Activated CD4-positive, alpha-beta T cell treated with anti-CD3 and anti-CD28 coated beads, Interleukin-2, amount 10 ng/mL, durations not matched to agents 7 days and 5 days (primary cell): ENCODE measurements at places on chromosomes 11 and 22. TPM values are rescaled to one million over a fixed set of nuclear protein-coding genes. Genes with fewer than 3 reads are reported as not detected.

OR6A2 gene
- total RNA-seq = not detected

CNTF gene
- total RNA-seq = 2.9 TPM

GRCh38 chr22:38491707-38492348 is 14.3 kb downstream of the DDX17 start:
- no peak for DNase-seq
- H3K27ac ChIP-seq = no peak overlapping the region
- H3K4me3 ChIP-seq = no peak overlapping the region
- H3K36me3 ChIP-seq = peaks cover 79% of the 10 kb centered on the region
- no peaks in the 10 kb centered on the region for H3K27me3 ChIP-seq

C1QTNF4 gene
- total RNA-seq = not detected

GRCh38 chr22:32082331-32082730 is 39.3 kb downstream of the SLC5A1 start:
- no peak for DNase-seq
- H3K27me3 ChIP-seq = peaks cover 14% of the 10 kb centered on the region
- H3K4me1 ChIP-seq = no peaks in the 10 kb centered on the region
- no peak overlapping the region for H3K4me3 ChIP-seq
- H3K36me3 ChIP-seq = no peaks in the 10 kb centered on the region

GRCh38 chr11:19929655-19930054 is 217.0 kb downstream of the NAV2 start:
- H3K27me3 ChIP-seq = peaks cover 2% of the 10 kb centered on the region
- no peaks in the 10 kb centered on the region for H3K36me3 ChIP-seq
- no peak for DNase-seq
- H3K4me3 ChIP-seq = no peak overlapping the region
- no peaks in the 10 kb centered on the region for H3K4me1 ChIP-seq

- peaks cover 3% of the 10 kb centered on the region for H3K27me3 ChIP-seq
- H3K27ac ChIP-seq = no peak overlapping the region
- no peak overlapping the region for H3K4me3 ChIP-seq
- DNase-seq = no peak
- no peaks in the 10 kb centered on the region for H3K36me3 ChIP-seq
These were observed 49.8 kb downstream of the SVIP start for GRCh38 chr11:22779850-22780249.

DNA sequence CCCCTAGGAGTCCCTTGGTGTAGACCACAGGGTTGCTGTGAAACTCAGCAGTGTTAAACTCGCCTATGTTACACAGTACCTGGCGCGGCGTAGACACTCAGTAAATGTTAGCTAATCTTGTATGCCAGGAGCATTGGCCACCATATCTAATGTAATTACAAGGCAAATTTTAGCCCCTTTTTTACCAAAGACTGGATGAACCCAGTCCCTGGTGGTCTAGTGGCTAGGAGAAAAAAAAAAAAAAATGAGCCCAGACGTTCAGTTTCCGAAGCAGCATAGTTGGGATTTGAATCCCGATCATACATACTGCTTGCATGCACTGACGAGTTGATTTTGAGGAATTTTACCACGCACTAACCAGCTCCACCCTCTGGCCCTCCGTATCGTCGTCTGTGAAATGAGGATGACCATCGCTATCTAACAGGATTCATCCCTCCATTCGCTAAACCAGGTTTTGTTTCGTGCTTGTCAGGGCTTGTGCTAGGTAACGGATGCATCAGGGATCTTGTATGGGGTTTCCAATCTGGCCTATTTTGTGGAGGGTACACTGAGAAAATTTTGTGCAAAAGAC is 688 bp downstream of the PTS start:
- peak overlapping the region; percentile 82 for H3K4me3 ChIP-seq
- DNase-seq = no peak
- H3K27me3 ChIP-seq = peaks cover 7% of the 10 kb centered on the region
- peaks cover 32% of the 10 kb centered on the region for H3K36me3 ChIP-seq
- peak overlapping the region; percentile 98 for H3K27ac ChIP-seq

PRG2 gene
- 0.40 TPM for total RNA-seq

MMP27 gene
- not detected for total RNA-seq

DNA sequence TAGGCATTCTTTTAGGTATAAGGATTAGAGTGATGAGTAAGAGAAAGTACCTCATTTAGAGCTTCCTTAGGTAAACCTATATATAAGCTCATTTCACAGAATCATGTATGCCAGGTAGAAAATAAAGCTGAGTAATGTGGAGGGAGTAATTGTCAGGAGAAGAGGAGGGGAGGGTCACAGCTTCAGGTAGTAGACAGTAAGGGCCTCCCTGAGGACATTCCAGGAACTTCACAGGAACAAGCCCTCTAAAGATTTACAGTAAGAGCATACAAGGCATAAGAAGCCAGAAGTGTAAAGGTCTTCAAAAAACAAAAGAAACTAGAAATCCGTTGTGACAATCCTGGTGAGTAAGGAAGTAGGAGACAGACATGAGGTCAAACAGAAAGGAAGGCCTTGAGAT is 57.6 kb downstream of the USP47 start:
- H3K27me3 ChIP-seq = no peaks in the 10 kb centered on the region
- no peak overlapping the region for H3K27ac ChIP-seq
- H3K4me3 ChIP-seq = no peak overlapping the region
- no peak for DNase-seq

- no peak overlapping the region for H3K4me3 ChIP-seq
- no peaks in the 10 kb centered on the region for H3K27me3 ChIP-seq
- H3K4me1 ChIP-seq = peaks cover 18% of the 10 kb centered on the region
- peaks cover 67% of the 10 kb centered on the region for H3K36me3 ChIP-seq
- no peak for DNase-seq
These were observed 71.9 kb upstream of the RRM1 start for GRCh38 chr11:4022669-4023068.

BCO2 gene
- total RNA-seq = 2.4 TPM

DNA sequence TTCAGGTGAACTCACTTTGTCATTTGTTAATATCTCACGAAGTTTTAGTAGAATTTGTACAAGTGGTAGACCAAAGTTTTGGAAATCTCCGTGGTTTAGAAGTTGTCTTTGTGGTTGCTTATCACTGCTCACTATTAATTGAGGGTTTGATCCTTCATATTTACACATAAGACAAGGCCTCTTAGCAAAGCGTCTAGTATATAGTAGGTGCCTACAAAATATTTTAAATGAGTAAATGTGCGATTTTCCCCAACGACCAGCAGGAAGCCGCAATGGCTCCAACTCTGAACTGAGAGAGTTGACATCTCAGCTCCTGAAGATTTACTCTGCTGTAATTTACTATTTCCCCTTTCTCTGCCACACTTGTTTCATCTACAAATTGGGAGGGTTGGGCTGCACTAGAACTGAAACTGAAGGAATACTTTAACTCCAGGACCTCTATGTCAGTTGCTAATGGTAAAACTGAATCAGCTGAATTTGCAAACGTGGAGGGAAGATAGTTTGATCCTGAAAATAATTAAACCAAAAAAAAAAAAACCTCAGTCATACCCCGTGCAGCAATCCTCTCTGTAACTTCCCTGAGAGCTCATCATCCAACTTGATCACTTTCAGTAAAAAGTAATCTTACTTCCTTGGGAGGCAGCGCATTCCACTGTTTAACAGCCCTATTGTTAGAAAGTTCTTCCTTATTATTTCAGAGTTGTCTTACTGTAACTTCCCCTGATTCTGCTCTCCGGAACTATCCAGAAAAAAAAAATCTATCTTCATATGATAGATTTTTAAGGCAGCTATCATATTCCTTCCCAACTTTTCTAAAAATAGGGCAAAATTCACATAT is 1.3 kb upstream of the SBF2 start:
- DNase-seq = no peak
- no peak overlapping the region for H3K27ac ChIP-seq
- H3K4me3 ChIP-seq = peak overlapping the region; percentile 59
- H3K36me3 ChIP-seq = no peaks in the 10 kb centered on the region
- H3K4me1 ChIP-seq = peaks cover 35% of the 10 kb centered on the region

DNA sequence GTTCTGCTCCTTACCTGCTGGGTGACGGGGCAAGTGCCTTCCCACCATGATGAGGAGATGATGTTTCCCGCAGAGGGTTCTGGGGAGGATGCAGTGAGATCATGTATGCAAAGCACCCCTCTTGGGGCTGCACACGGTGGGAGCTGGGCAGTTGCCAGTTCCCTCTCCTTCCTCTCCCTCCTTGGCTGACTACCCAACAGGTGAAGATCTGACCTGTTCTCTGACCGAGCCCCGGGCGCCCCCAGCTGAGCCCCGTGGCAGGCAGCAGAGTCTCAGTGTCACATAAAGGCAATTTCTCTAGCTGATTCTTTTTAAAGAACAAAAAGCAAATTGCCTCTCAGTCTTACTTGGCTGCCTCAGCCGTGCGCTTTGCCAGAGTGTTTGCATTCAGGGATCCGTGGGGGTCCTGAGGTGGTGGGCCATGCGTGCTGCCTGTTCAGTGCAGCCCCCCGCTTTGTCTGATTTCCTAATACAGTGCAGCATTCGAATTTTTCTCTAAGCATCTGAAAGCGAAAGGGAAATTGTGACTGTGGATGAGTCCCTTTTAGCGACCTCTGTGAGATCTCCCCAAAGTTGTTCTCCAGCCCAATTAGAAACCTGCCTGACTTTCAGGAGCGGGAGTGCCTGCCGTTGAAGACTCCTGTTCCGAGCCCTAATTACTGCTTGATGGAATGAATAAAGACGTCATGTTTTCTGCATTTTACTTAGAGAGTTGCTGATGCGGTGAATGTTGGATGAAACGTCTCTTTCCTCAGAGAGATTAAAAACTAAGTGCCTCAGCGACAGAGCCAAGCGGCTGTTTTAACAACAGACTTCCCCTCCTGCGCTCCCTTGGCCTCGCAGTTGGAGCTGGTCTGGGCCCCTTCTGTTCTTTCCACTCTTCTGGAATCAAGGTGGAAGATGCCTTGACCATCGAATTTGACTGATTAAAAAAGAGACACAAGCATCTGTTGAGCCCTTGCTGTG is 86.0 kb downstream of the GRIK4 start:
- H3K27me3 ChIP-seq = peaks cover 8% of the 10 kb centered on the region
- DNase-seq = no peak
- no peaks in the 10 kb centered on the region for H3K36me3 ChIP-seq
- no peak overlapping the region for H3K4me3 ChIP-seq

RELT gene
- 22.0 TPM for total RNA-seq

DNA sequence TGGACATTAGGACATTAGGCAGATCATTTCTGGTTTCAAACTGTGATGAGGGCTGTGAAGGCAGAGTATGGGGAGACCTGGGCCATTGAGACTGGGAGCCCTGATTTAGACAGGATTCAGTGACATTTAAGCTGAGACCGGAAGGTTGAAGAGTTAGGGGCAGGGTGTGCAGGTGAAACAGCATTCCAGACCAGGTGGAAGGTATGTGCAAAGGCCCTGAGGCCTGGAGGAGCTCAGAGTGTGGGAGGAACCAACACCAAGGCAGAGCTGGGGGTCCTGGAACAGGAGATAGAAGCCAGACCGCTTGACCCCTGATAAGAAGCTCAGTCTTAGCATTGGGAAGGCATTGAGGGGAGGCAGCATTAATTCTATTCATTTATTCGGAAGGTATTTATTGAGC is 32.5 kb downstream of the ZC3H7B start:
- no peaks in the 10 kb centered on the region for H3K27me3 ChIP-seq
- H3K4me3 ChIP-seq = no peak overlapping the region
- peaks cover 17% of the 10 kb centered on the region for H3K36me3 ChIP-seq
- peaks cover 8% of the 10 kb centered on the region for H3K4me1 ChIP-seq
- no peak overlapping the region for H3K27ac ChIP-seq

DNA sequence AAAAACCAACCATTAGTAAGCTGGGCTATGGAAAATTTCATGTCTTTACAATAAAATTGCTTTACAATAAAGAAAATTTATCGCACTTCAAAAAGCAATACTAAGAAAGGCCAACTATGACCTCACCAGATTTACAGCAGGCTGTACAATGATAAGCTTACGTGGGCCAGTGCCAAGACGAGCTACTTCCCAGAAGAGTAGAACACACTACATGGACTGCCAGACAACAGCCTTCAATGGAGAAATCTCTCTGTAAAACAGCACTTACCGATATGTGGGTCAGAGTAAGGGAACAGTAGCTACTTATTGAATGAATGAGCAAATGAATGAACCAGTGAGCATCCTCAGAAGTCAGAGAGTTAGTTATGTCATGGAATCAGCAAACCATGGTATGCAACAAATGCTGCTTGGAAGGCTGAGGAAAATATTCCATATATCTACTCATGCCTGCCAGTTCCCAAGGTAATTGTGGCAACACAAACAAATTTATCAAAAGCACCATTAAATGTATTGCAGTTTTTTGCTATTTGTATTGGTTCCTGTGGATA is 74.4 kb downstream of the SLC36A4 start:
- H3K4me3 ChIP-seq = no peak overlapping the region
- no peak for DNase-seq
- H3K36me3 ChIP-seq = no peaks in the 10 kb centered on the region
- no peaks in the 10 kb centered on the region for H3K4me1 ChIP-seq
- H3K27ac ChIP-seq = no peak overlapping the region
- H3K27me3 ChIP-seq = peaks cover 24% of the 10 kb centered on the region

GRCh38 chr11:69299023-69299461 is 5.1 kb downstream of the MYEOV start:
- H3K27ac ChIP-seq = peak overlapping the region; percentile 59
- H3K4me1 ChIP-seq = peaks cover 55% of the 10 kb centered on the region
- no peak overlapping the region for H3K4me3 ChIP-seq
- H3K36me3 ChIP-seq = peaks cover 3% of the 10 kb centered on the region

PGM2L1 gene
- 9.9 TPM for total RNA-seq

MRGPRX2 gene
- total RNA-seq = not detected

BIK gene
- 1.4 TPM for total RNA-seq

ZNF202 gene
- 13.7 TPM for total RNA-seq

GRCh38 chr11:60960405-60960804 is 8.4 kb upstream of the SLC15A3 start:
- no peak for DNase-seq
- no peak overlapping the region for H3K27ac ChIP-seq
- peaks cover 19% of the 10 kb centered on the region for H3K27me3 ChIP-seq
- no peak overlapping the region for H3K4me3 ChIP-seq
- H3K36me3 ChIP-seq = no peaks in the 10 kb centered on the region

DNA sequence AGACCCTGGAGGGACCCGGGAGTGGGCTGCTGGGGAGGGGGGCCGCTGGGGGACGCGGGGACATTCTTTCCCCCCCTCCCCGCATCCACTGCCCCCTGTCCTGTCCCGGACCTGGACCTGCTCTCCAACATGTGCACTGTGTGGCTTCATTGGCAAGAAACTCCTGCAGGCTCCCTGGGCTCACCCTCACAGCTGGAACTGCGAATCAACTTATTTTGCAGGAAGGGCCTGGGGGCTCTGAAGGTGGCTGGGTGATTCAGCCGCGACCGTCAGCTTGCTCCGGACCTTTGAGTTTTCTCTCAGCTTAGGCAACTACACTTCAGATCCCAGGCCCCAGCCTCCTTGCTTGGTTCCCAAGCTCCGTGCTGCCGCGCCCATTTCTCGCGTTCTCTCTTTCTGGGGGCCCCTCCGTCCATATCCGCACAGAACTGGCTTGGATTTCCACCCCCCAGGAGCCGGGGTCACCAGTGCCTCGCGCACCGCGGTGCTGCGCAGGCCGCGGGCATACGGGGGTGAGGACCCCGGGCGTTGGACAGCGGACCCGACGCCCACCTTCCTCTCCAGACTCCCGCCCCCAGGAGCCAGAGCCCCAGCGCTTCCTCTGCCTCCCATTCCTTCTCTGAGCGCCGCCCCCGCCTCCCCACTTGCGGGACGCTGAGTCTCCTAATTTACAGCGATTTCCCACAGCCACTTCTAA is 471 bp upstream of the AHNAK start:
- peaks cover 6% of the 10 kb centered on the region for H3K36me3 ChIP-seq
- peaks cover 11% of the 10 kb centered on the region for H3K27me3 ChIP-seq
- H3K4me3 ChIP-seq = peak overlapping the region; percentile 79
- H3K27ac ChIP-seq = peak overlapping the region; percentile 65

OR52I2 gene
- not detected for total RNA-seq

- no peak overlapping the region for H3K4me3 ChIP-seq
- no peak for DNase-seq
- peaks cover 11% of the 10 kb centered on the region for H3K36me3 ChIP-seq
- no peak overlapping the region for H3K27ac ChIP-seq
- peaks cover 20% of the 10 kb centered on the region for H3K4me1 ChIP-seq
These were observed 6.4 kb upstream of the HTATIP2 start for GRCh38 chr11:20357150-20357549.
